ENCODE measurements at places on chromosomes 4 and X.

- no peak for DNase-seq
Observed at GRCh38 chrX:153576239-153576870, 22.6 kb downstream of the CCNQ start.

- no peak for DNase-seq
Observed at GRCh38 chr4:59945716-59946115, 1254.4 kb upstream of the ADGRL3 start.

GRCh38 chr4:17322514-17322913 is 189.4 kb downstream of the QDPR start:
- DNase-seq, result no peak

DNA sequence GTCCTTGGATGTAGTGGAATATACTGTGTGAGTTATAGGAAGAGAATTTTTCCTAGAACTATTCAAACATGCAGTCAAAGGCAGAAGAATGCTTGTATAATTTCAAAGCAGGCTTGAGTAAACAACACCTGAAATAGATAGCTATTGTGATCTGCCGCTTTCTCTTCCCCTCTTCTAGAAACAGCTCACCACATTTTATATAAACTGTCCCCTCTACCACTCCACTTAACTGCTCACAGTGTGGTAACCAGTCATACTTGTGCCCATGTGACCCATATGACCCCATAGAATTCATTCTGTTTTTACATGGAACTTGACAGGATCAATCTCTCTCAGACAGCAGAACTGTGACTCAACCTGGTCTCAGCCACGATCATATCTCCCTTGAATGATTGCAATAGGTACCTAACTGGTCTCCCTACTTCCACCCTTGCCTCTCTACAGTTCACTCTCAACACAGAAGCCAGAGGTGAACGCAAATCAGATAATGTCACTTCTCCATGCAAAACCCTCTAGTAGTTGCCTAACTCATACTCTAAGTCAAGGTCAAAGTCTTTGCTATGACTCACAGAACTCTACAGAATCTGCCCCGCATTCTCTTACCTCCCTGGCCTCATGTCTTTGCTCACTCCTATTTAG is 85.6 kb upstream of the EFHC2 start:
- DNase-seq, result no peak

DNA sequence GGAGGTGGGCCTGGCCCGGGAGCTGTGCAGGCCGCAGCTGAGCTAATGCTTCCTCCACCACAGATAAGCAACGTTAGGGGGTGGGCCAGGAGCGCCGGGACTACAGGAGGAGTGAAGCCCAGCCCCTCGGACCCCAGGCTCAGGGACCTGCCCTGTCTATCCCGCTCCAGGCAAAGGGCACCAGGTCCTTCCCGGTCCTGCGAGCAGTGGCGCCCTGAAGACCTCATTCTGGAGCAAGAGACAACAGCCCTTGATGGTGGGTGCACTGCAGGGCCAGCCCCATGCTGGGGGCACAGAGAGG is 730 bp upstream of the TREX2 start:
- no peak for DNase-seq

GRCh38 chr4:42306221-42307109 is 90.8 kb upstream of the SHISA3 start:
- no peak for DNase-seq

GRCh38 chrX:108468486-108468885 is 28.8 kb downstream of the COL4A5 start:
- DNase-seq, result no peak

GRCh38 chr4:48945981-48946380 is 39.4 kb upstream of the OCIAD2 start:
- no peak for DNase-seq

GRCh38 chr4:141238186-141238585 is 17.5 kb downstream of the ZNF330 start:
- no peak for DNase-seq

DNA sequence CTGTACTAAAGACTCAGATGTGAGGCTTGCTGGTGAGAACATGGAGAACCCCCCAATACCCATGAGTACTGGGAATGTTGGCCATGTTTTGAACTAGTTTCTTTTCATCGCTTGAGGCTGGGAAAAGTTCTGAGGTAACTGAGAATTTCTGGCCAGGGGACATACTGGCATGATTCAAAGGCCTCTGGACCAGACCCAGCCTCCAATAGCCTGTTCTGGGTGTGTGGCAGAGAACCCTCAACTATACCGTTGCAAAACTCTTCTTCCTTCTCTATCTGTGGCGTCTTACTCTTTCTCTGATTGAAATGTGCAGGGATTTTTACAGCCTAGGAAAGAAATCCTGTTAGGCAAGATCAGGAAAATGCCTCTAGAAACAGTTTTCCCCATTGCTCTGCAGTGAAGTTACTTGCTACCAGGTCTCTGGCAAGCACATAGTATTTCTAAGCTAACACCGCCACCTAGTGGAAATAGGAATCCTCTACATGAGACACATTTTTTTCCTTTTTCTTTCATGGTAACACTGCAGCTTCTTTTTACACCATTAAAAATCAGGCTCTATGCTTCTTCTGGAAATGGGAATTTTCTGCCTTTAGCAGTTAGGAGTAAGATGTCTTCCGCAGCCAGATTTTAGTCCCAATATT is 170.7 kb upstream of the ZCCHC13 start:
- DNase-seq, result no peak

DNA sequence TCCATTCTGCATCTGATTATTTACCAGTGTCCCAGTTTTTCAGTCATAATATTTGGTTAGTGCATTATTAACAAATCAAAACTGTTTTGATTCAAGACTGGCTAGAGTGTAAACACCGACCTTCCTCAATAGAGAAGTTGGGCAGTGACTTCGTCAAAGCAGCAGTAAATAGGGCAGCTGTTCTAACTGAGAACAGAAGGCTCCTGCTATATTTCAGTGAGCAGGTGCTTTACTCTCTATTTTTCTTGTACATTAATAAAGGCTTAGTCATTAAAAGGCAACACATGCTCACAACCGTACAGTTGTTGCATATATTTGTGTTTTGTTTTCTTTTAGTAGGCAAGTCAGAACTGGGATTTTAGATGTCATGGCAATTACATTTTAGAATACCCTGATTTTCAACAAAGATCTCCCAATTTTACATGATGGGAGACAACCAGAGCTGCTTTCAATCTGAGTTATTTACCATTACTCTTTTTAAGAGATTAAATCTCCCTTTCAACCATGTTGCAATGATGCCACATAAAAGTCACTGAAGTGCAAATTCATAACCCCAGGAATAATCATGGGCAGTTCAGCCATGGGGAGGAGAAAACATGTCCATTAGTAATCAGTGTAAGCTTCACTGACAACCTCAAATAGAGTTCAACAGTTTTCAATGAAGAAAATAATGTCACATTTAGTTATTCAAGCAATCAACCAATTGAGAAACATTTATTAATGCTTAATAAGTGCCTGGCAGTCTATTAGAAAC is 233.3 kb downstream of the NDST4 start:
- no peak for DNase-seq

DNA sequence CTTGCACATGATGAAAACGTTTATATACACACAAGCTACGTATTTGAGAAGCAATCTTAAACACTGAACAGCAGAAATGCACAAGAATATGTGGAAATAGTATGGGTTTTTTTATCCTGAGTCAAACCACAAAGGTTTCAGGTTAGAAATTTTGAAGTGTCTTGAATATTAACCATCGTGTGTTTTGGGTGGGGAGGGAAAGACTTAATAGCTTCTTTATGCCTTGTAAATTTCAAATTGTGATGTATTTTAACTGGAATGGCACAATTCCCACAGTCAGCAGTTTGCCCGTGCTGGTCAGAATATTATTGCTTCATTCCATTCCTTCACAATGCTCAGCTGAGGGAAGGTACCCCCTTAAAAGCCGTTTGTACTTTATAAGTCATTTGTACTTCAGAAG is 67.4 kb upstream of the WDR1 start:
- DNase-seq, result no peak

GRCh38 chrX:17380221-17380620 is 5.2 kb downstream of the NHS start:
- no peak for DNase-seq

DNA sequence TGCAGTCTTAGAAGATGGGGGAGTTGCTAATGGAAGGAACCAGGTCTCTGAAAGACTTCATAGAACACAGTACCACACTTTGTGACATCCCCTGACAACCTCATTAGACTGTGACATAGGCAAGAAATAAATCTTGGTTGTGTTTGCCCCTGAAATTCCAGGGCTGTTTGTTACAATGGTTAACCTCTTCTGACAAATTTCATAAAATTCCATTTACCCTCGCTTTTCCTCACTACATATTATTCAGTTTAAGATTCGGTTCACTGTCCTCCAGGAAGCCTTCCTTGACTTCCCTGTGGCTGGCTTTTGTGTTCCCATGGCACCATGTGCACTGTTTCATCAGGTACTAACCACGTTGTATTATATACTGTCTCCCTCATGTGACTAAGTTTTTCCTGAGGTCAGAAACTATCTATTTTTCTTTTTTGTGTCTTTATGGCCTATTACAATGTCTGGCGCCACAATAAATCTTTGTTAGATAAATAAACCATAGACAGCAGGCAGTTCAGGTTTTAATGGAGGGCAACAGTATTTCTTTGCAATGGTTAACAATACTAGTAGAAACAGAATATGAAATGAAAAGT is 54.2 kb downstream of the ATXN3L start:
- no peak for DNase-seq

DNA sequence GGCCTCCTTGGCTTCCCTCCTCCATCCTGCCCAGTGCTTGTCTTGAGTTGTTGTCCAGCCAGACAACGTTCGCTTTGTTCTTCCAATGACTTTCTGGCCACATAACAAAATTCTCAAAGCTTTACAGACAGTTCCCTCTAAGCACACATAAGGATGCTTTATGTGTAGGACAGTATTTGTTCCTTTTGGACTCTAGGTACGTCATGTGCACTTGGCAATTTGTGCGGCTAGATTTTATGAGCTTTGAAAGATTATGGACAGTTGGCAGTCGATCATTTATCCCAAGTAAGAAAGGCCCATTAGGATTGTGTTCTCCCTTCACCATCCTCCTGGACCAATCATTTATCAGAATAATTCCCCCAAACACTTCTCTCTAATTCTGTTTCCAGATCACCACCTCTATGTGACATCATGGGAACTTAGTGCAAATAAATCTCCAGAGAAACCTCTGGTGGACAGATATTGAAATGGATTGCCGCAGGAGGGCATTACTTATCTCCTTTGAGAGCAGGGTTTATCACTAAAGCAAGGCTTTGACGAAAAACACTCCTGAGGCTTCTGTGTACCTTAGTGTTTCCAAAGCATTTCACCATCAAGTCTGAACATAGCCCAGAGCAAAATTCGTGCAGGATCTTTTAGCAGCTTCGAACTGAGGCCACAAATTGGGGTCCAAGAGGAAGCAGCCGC is 77.4 kb upstream of the BMPR1B start:
- DNase-seq, result no peak

GRCh38 chrX:68931345-68931744 is 102.5 kb downstream of the EFNB1 start:
- no peak for DNase-seq

- DNase-seq, result no peak
Observed at GRCh38 chrX:47540754-47541538, 20.1 kb upstream of the ARAF start.

GRCh38 chrX:24207826-24208225 is 58.3 kb downstream of the ZFX start:
- no peak for DNase-seq

GRCh38 chr4:176413171-176413570 is 93.4 kb downstream of the SPCS3 start:
- DNase-seq, result no peak

- no peak for DNase-seq
Observed at GRCh38 chr4:8144359-8144758, 14.3 kb downstream of the ABLIM2 start.

DNA sequence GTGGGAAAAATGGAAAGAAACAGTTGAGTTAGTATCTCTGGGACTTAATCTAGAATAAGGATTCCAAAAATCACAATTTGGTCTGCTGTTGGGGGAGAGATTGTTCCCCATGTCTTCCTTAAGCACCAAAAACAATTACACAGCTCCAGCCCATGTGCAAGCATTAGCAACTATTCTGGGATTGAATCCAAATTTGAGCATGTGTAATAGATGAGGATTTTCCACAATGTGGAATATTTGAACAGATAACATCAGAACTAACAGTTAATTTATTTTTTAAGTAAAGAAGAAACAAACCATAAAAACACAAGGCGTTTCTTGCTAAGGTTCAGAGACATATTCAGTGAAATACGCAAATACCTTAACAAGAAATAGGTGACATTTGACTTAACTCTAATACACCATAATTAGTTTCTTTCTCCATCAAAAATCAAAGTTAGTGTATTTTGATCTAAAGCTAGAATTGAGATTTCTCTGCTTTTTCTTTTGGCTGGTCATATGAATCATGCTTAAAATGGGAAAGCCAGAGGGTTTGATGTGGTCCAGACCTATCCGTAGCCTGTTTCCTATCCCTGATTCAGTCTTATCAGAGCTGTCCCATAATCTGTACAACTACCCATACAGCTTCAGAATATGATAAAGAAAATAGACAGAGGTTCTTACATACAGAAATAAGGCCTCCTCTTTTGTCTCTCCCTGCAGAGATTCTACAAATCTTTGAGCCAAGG is 413.4 kb downstream of the PACRGL start:
- no peak for DNase-seq

DNA sequence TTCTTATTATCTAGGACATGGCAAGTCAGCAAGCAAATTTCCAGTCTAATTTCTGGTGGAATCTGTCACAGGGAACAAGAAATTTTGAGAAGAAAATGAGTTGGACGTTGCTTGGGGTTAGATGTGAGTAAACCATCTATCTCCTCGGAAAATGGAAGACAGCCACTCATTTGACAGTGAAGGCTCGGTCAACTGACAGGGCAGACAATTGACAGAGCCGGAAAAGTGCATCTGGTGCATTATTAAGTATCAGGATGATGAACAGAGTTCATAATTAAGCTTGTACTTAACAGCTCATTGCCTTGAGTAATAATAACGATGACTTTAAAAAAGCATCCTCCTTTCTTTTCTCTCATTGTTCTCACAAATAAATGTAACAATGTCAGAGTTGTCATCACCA is 168.4 kb downstream of the MAD2L1 start:
- DNase-seq, result no peak

DNA sequence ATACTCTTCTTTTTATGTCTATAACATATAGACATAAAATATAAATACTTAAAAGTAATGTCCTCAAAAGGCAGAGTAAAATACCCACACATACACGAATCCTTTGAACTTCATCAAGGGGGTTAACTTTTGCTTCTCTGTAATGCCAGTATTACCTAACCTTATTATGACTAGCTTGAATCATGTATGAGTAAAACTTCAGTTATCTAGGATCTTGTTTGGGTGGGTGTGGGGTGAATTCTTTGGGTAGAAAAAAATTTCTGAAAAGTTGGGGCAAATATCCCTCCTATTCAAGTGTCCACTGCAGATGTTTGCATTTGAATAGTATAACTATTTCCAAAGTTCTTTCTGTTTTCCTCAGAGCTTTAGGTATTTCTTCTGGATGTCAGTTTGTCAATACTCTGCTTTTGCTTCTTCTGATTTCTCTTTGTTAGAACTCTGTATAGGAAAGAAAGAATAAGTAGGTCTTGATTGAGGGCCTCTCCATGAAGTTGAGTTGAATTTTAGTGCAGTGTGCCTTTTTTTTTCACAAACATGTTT is 173.8 kb downstream of the ADGRL3 start:
- DNase-seq, result no peak

Measured in vagina (tissue), 2 donors.